ENCODE measurements at places on chromosomes 12 and 14.

DNA sequence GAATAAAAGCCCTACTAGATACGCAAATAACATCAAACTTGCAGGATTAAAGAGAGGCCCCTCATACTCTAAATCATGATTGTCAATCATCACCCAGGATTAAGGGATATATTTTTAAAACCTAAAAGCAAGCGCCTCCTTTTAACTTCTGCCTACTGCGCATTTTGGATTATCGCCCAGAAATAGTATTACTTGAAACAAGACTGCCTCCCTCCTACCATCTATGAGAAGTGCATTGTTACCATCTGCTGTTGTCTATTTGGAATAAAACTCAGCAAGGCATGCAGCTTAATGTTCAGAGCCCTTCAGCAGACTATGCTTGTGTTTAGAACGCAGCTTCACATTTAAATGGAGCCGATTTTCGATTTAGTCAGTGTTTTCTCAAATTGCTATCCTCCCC lies 79.6 kb downstream of the EXOC5 start:
- no peak for DNase-seq

DNA sequence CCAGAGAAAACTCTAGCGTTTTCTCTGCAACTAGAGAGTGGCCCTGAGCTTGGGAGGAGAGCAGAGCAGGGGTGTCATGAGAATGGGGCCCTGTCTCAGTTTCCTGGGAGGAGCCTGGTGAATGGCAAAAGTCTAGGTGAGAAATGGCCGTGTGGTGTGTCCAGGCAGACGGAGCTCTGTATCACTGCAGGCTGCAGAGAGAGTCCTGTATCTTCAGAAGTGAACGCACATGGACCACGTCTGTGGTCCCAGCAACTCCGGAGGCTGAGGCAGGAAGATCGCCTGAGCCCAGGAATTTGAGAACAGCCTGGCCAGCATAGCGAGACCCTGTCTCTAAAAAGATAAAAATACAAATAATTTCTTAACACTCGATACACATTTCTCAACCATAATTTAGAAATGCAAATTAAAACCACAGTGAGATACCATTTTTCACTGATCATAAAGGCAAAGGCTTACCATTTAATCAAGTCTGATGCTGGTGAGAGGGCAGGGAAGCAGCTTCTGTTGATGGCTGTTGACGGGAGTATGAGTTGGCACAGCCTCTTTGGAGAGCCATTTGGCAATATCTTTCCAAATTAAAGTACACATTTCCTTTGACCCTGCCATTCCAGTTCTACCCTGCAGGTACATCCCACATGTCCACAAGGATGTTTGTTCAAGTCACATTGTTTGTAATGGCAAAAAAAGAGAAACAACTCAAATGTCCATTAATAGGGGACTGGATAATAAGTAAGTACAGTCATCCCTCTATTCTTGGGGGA lies 51.0 kb downstream of the NFKBIA start:
- no peak for DNase-seq

GRCh38 chr14:104195878-104196277 lies 57.5 kb downstream of the KIF26A start:
- no peak for DNase-seq

DNA sequence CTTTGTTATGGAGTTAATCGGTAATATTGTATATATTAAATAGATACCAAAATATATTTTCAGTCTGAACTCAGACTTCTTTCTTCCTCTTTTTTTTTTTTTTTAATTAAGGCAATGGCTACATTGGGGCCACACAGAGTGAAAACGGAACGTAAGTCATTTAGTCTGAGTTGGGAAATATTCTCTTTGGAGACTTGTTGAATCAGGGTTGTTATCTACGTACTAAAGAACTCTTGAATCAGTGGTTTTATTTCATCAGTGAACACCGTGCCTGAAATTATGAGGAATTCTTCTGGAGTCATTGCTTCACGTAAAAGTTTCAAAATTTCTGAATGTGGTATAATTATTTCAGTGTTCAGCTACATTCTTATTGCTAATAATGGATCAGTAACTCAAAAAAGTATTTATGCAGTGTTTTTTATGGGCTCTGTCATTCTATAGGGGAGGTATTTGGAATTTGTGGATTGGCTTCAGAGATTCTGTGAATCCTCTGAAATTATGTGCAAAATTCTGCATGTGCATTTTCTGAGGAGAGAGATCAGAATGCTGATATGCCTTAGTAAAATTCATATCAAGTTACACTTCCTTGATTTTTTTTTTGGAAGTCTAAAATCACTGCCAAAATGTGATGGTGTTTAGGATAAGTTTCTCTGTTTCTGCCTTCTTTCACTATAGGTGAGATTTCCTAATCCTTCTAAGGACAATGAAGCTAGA lies 39.6 kb downstream of the BRMS1L start:
- no peak for DNase-seq

- DNase-seq, result no peak
These were observed 46.6 kb downstream of the TSPAN11 start for GRCh38 chr12:30973175-30973574.

GRCh38 chr12:21949036-21949435 lies 7.8 kb upstream of the ABCC9 start:
- DNase-seq, result no peak

DNA sequence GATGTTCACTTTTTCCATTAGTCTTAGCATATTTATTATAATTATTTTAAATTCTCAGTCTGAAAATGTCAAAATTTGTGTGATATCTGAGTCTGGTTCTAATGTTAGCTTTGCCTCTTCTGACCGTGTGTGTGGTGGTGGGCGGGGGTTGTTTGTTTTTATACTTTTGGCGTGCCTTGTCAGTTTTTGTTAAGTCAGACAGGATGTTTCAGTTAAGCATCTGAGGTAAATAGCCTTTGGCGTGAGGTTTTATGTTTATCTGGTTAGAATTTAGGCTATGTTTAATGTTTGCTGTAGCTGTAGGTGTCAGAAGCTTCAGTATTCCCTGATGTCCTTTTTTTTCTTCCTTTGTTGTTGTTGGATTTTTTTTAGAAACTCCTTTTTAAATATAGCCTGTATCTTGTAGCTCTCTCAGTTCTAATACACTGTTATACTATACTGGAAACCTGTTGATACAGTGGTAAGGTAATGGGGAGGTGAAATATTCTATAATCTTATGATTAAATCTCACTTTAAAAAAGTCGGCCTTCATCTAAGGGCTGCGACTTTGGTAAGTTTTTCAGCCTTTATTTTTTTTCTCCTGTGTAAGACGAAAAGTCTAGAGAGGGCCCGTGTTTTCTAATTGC lies 111.6 kb downstream of the SCAF11 start:
- DNase-seq, result no peak

GRCh38 chr14:96143906-96144305 lies 60.7 kb upstream of the BDKRB2 start:
- no peak for DNase-seq

DNA sequence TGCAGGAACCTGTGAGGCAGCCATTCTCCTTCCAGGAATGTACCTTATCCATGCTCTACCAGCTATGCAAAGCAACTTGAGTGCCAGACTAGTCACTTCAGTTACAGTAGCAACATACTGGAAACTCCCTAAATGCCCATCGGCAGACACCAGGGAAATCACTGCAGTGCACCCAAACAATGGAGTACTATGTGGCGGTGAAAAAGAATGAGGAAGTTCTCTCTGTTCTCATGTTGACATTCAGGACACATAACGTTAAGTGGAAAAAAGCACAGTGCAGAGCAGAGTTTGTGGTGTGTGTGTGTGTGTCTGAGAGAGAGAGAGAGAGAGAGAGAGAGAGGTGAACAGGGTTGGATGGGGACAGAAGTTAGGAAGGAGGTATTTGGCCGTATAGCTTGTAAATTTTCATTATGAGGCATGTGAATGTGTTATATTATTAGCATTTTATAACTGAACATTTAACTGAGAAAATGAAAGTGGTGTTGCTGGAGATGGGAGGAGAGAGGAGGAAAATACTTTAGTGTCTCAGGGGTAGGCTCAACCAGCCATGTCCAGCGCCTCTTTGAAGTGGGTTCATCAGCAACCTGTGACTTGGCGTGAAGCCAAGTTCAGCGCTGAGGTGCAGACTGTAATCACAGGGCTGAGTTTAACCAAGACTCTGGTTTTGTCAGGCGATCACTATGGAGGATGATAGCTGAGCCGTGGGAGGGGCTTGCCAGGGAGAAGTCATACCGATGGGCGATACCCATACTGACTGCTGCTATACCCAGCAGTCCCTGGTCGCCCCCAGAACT lies 17.3 kb downstream of the TNFAIP2 start:
- DNase-seq, result no peak

DNA sequence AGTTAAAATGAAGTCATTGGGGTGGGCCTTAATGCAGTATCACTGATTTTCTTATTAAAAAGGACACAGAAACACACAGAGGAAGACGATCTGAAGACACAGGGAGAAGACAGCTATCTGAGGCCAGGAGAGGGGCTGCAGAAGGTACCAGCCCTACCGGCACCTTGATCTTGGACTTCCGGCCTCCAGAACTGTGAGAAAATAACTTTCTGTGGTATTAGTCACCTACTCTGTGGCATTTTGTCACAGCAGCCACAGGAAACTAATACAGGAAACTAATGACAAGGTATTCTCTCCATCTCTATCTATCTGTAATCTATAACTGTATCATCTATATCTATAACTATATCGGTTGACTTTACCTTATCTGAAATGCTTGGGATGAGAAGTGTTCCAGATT lies 1149.5 kb downstream of the BCL11B start:
- no peak for DNase-seq

DNA sequence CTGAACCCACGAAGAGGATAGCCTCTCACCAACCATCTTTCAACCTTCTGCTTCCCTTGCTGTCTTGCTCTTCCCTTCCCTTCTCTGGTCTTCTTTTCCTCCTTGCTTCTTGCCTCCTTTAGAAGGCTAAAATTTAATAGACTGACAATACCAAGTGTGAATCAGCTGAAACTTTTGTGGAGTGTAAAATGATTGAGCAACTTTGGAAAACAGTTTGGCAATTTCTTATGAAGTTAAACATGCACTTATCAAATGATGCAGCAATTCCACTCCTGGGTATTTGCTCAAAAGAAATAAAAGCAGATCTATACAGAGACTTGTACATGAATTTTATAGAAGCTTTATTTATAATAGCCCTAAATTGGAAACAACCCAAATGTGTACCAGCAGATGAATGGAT lies 3.3 kb upstream of the KRT86 start:
- no peak for DNase-seq

- DNase-seq, result no peak
These were observed 768.5 kb downstream of the DIO2 start for GRCh38 chr14:79442786-79443185.

DNA sequence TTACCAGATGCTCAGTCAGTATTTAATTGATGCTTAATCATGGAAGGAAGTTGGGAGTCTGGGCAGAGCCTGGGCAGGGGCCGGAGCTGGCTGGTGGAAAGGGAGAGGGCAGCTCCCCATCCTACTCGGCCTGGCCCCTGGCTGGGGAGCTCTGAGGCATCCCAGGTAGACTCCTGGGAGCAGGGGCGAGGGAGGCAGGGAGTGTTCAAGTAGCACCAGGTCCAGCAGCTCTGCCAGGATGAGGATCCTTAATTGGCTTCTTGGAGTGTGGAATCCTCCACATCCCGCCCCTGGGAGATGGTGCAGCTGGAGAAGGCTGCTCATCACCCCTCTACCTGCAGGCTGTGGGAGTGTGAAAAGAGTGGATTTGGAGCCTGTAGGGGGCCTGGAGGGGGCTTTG lies 30.9 kb downstream of the SYNDIG1L start:
- no peak for DNase-seq

DNA sequence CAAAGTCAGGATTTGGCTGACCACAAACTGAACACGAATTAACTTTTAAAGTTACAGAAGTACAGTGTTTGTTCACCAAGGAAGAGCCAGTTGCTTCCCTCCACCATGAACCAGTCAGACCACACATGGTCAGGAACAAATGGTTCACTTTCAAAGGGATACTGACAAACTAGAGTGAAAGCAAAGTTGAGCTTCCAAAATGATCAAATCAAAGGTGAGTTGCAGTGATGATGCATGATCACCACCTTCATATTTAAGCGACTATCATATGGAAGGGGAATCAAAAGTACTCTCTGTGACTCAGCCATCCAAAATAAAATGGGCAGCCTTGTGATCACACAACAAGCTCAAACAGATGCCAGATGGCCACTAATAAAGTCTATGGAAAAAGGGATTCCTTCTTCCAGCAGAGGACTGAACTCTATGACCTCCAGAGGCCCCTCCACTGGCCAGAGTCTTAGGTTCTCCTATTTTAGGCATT lies 13.1 kb downstream of the NT5DC3 start:
- DNase-seq, result no peak

GRCh38 chr14:55698051-55698450 lies 118.0 kb downstream of the KTN1 start:
- no peak for DNase-seq

GRCh38 chr12:47066278-47067025 lies 13.0 kb upstream of the PCED1B start:
- no peak for DNase-seq

GRCh38 chr12:50678650-50679365 lies 85.1 kb upstream of the ATF1 start:
- DNase-seq, result no peak

GRCh38 chr12:57094208-57095160 lies 5.6 kb downstream of the NAB2 start:
- no peak for DNase-seq

GRCh38 chr12:131860472-131861260 lies 32.5 kb downstream of the MMP17 start:
- DNase-seq, result no peak

DNA sequence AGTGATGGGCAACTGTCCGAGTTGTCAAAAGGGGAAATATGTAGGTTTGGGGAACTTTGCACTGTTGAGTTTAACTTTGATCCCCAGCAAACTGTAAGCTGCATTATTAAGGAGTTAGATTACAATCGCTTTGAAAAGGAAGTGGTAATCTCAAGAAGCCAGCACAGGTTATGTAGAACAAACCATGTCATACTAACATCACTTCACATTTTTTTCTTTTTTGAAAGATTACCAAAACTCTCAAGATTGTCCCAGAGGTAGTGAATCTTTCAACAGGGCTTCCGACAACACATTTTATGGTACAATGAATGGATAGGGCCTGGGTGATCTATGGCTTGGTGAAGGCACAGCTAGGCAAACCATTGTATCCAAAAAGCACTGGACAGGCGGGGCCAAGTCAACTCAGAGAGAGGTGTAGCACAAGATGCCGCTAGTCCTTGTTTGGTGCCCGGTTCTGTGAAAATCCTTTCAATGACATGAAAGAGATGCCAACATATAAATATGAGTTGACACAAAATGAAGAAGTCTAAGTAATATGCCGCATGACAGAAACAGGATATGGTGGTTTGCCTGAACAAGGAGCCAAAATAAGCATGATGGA lies 24.3 kb upstream of the PARP11 start:
- no peak for DNase-seq

DNA sequence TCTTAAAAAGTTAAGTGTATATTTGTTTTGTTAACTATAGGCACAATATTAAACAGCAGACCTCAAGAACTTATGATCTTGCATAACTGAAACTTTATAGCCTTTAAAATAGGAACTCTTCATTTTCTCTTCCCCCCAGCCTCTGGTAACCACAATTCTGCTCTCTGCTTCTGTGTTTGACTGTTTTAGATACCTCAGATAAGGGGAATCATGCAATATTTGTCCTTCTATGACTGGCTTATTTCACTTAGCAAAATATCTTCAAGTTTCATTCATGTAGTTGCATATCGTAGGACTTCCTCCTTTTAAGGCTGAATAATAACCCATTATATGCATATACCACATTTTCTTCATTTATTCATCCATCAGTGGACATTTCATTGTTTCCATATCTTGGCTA lies 131.3 kb downstream of the PTPRO start:
- no peak for DNase-seq

GRCh38 chr14:20434701-20435581 lies 1.0 kb downstream of the KLHL33 start:
- DNase-seq, result no peak

Measured in stimulated activated CD4-positive, alpha-beta T cell treated with anti-CD3 and anti-CD28 coated beads, Interleukin-2, amount 100 ng/mL, for 24 hours (primary cell).